A549 treated with DMSO at 1 μM for 4 hours (cell line): ENCODE measurements at places on chromosomes 11 and 22. TPM values are rescaled to one million over a fixed set of nuclear protein-coding genes. Genes with fewer than 3 reads are reported as not detected.

NPAS4 gene
- total RNA-seq: not detected in 5 replicates

VSIG10L2 gene
- total RNA-seq: 0.01 TPM in 1 of 5 replicates, not detected in the others

EIF4G2 gene
- 647 to 900 TPM (median 748 TPM) in 5 replicates for total RNA-seq

FXYD2 gene
- 14.5 to 21.4 TPM (median 17.6 TPM) in 5 replicates for total RNA-seq

SLC22A8 gene
- not detected in 5 replicates for total RNA-seq

IGF2 gene
- total RNA-seq: 1.4 to 2.3 TPM (median 1.9 TPM) in 5 replicates

HEPHL1 gene
- not detected in 5 replicates for total RNA-seq

LRRC51 gene
- 7.8 to 9.8 TPM (median 9.1 TPM) in 5 replicates for total RNA-seq

DEPDC7 gene
- 7.2 to 9.7 TPM (median 8.0 TPM) in 5 replicates for total RNA-seq

OR4D5 gene
- total RNA-seq: not detected in 5 replicates

HPX gene
- total RNA-seq: 0.32 to 1.4 TPM (median 0.49 TPM) in 5 replicates

RPL27A gene
- 2,489 to 2,645 TPM (median 2,591 TPM) in 5 replicates for total RNA-seq

TEF gene
- total RNA-seq: 0.78 to 1.6 TPM (median 1.0 TPM) in 5 replicates

CREBZF gene
- total RNA-seq: 25.4 to 37.1 TPM (median 34.9 TPM) in 5 replicates

C11orf65 gene
- total RNA-seq: 0.13 to 0.44 TPM (median 0.36 TPM) in 5 replicates

DRICH1 gene
- 0.09 to 0.26 TPM (median 0.13 TPM) in 4 of 5 replicates, not detected in the other for total RNA-seq

PATE4 gene
- not detected in 5 replicates for total RNA-seq

CSNK2A3 gene
- total RNA-seq: 1.6 to 2.5 TPM (median 1.9 TPM) in 5 replicates

RAB36 gene
- 7.0 to 8.3 TPM (median 7.8 TPM) in 5 replicates for total RNA-seq

FOSL1 gene
- 176 to 296 TPM (median 205 TPM) in 5 replicates for total RNA-seq

CRKL gene
- 24.6 to 26.6 TPM (median 25.4 TPM) in 5 replicates for total RNA-seq

FERMT3 gene
- total RNA-seq: 0.69 to 3.9 TPM (median 2.0 TPM) in 5 replicates

PRODH gene
- total RNA-seq: 0.11 to 0.71 TPM (median 0.44 TPM) in 5 replicates
